ENCODE measurements at places on chromosomes 7 and 10.

DNA sequence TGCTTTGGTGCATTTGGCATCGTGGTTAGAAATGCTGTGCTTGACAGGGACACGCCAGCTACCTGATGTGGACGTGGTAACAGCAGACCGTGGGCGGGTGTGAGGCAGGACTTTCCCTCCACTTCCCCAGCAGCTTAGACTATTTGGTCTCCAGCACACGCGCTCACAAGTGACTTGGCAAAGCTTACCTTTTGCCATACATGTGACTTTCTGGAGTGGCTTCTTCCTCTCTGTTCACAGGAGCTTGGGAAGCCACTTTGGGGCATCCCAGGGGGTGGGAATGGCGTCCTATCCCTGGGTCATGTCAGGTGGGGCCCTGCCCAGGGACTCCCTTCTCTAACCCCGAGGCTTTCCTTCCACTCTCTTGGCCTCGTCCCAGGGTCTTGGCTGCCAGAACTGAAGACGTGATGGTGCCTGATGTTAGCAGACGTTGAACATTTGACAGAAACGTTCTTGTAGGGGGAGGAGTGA is 228.7 kb upstream of the KLF6 start:
- DNase-seq: no peak

DNA sequence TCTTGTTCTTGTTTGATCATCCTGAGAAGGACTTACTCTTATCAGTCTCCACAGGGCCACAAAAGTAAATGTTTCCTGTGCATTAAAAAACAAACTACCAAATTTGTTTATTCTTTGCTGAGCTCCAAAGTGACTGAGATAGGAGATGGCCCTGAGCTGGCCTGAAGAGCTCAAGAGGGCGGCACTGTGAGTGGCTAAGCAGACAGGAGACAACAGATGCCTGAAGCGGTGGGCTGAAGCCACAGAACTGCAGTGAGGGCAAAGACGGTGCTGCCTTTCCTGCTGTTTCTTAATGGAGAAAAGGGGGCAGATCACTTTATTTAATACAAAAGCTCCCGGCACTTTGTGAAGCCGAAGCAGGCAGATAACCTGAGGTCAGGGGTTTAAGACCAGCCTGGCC is 379.6 kb downstream of the ARL4A start:
- DNase-seq: no peak

DNA sequence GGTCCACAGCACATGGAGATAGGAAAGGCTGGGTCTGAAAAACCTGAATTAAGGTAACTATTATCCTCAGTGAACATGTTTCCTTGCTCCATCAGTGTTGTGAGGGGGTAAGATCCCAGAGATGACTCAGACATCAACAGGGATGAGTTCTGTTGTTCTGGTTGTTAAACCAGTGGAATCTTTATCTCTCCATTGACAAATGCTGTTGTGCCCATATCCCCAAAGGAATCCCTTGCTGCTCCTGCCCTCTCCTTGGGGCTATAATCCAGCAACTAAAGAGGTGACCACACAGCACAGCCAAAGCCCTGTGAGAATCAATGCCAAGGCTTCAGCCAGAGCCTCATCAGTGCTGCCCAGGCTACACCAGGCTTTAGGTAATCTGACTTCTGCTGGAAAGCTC is 113.4 kb downstream of the JAZF1 start:
- no peak for DNase-seq

GRCh38 chr7:158726277-158726807 is 21.7 kb upstream of the NCAPG2 start:
- no peak for DNase-seq

GRCh38 chr10:61967298-61967697 is 65.8 kb downstream of the ARID5B start:
- no peak for DNase-seq

DNA sequence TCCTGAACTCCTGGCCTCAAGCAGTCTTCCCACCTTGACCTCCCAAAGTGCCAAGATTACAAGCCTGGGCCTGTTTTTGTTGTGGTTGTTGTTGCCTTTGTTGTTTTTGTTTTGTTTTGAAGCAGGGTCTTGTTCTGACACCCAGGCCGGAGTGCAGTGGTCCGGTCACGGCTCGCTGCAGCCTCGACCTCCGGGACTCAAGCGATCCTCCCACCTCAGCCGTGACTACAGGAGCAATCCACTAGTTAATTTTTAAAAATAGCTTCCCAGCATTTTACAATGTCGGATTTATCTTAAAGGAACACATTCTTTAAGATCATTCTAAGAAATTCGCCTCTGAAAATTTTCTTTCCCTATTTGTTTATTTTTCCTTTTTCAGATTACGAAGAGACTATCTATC is 27.7 kb upstream of the AP5Z1 start:
- DNase-seq: no peak

GRCh38 chr10:80453056-80453841 is 861 bp upstream of the TSPAN14 start:
- no peak for DNase-seq

DNA sequence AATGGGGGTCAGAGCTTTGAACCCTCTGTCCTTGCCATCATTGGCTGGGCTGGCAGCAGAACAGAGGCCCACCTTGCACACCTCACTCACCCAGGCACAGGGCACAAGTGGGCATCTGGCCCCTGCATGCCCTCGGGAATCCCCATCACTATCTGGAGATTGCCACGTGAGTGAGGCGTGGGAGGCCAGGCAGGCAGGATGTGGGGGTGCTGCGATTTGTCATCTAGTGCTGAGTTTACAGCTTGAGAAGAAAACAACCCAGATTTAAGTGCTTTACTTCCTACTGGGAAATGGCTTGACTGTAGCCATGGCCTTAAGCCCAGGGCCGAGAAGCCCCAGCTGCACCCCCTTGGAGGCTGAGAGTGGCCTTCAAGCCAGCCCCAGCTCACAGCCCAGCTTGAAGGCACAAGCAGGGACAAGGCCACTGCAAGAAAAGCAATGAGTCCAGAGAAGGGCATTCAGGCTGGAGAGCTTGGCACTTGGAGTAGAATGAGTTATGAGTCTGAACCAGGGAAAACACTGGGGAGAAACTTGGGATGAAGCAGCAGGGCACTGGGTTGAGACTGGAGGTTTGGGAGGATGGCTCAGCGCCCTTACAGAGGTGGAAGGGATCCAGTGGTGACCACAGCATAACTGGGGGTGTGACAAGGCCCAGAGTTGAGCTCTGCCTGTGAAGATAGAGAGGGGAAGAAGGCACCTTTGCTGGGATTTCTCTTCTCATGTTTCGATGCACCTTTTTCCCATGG is 123.0 kb downstream of the CXCL12 start:
- DNase-seq: no peak

DNA sequence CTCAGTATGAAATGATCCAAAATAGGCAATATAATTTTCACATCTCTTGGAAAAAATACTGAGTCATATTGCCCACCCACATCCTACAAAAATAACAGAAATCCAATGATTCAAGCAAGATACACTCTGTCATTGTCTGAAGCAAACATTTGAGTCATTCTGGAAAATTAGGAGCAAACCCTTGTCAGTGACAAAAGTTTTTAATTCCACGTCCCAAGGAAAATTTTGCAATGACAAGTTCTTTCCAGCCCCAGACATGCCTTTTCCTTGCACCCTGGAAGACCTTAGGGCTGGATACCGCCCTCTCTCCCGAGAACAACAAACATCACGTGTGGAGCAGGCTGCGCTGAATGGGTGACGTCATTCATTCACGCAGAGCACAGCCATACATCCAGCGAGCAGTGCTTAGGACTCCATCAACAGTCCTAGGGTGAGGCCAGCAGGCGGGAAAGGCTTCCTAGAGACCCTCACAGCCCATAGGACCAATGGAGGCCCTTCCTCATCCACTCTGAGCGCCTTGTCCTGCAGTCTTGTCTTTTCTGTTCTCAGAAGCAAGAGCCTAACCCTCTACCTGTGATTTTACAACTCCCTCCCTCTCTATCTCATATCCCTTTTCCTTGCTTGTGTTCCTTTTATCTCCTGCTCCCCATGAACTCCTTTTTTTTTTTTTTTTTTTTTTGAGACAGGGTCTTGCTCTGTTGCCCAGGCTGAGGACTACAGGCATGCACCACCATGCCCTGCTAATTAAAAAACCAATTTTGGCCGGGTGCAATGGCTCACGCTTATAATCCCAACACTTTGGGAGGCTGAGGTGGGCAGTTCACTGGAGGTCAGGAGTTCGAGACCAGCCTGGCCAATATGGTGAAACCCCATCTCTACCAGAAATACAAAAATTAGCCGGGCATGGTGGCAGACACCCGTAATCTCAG is 23.5 kb upstream of the KDM7A start:
- DNase-seq: no peak

- DNase-seq: no peak
Observed at GRCh38 chr7:81705206-81705605, 64.6 kb downstream of the HGF start.

GRCh38 chr10:78595269-78595619 is 473.5 kb upstream of the ZMIZ1 start:
- DNase-seq: no peak

DNA sequence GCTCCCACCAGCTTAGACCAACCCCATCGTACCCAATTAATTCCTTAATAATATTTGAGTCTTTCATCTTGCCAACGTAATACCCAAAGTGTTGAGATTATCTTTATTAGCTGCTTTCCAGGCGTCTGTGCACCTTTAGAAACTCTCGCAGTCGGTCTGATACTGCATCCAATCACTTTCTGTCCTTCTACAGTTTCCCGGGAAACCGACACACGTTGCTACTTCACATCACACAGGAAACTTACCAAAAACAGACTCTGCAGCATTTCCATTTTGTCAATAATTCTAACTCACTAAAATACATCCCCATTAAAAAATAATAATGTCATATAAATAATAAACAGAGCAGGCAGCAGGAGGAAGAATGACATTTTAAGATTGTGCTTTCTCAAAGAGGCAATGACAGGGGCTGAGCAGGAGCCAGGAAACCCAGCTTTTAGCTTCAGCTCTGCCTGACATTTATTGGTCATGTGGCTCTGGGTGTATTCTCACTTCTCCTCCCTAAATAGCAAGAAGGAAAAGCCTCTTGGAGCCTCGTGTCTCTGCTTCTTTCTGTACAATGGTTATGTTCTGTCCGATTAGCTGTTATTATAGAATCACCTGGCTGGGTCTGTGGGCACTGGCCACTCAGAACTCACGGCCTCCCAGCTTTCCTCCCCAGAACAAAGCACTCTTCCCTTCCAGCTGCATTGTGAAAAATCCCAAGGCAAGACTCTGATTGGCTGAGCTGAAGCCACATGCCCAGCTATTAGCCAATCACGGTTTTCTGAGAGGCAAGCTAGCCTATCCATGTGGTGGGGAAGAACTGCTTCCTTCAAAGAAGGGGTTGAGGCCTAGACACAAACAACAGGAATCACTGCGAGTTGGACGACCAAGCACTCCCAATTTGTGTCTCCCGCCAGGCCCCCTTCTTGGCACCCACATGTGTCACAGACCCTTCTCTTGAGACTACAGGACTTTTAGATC is 424.7 kb upstream of the FOXK1 start:
- no peak for DNase-seq

GRCh38 chr10:116085323-116085722 is 187.7 kb downstream of the GFRA1 start:
- DNase-seq: no peak

DNA sequence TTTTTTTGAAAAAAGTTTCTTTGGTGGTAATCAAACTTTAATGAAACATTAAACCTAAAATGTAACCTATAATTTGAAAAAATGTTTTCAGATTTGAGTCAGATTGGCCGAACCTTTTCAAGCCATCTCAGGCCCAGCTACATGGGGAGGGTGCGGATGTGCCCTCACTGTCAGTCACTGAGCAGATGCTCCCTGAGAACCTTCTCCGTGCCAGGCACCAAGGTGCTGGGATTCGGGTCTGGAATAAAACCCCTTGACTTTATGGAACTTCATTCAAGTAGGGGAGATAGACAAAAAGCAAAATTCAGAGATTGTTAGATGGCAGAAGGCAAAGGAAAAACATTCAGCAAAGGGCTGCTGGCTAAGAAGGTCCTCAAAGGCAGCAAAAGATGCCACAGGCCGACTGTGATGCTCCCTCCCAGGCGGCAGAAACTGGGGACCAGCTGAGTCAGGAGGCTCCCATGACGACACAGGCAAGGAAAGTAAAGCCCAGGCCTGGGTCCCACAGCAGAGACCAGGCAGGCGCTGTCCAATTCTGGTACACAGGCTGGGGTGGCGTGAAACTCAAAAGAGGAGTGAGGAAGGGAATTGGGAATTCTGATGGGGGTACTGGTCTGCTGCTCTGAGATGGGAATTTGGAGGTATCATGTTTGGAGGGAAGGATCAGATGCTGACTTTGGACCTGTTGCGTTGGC is 82.2 kb upstream of the DDC start:
- DNase-seq: no peak

- DNase-seq: peak; percentile 46
Observed at GRCh38 chr7:129952086-129952652, 591 bp downstream of the UBE2H start.

DNA sequence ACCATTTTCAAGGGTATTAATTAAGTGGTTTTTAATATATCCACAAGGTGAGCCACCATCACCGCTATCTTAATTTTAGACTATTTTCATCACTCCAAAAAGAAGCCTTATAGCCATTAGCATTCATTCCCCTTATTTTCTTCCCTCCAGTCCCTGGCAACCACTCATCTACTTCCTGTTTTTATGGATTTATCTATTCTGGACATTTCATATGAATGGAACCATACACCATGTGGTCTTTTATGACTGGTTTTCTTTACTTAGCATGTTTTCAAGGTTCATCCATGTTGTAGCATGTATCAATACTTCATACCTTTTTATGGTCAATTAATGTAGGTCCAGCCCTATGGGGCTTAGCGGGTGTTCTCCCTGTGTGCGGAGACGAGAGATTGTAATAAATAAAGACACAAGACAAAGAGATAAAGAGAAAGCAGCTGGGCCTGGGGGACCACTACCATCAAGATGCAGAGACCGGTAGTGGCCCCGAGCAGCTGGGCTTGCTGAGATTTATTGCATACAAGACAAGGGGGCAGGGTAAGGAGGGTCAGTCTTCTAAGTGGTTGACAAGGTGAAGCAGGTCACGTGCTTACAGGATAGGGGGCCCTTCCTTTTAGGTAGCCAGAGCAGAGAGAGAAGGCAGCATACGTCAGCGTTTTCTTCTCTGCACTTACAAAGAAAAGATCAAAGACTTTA is 14.6 kb downstream of the WBP1L start:
- no peak for DNase-seq

GRCh38 chr7:48111596-48111995 is 22.5 kb downstream of the UPP1 start:
- no peak for DNase-seq

GRCh38 chr7:150934045-150934766 is 43.9 kb downstream of the KCNH2 start:
- no peak for DNase-seq

GRCh38 chr7:48718731-48719378 is 205.5 kb upstream of the CDC14C start:
- DNase-seq: no peak

GRCh38 chr10:11787846-11788245 is 35.3 kb upstream of the PROSER2 start:
- no peak for DNase-seq

GRCh38 chr10:115432188-115432819 is 339.1 kb downstream of the ATRNL1 start:
- no peak for DNase-seq

- DNase-seq: no peak
Observed at GRCh38 chr10:74293686-74294371, 142.8 kb downstream of the ADK start.

Measured in GM12892 (cell line).